ENCODE measurements at places on chromosomes 1 and 21.

DNA sequence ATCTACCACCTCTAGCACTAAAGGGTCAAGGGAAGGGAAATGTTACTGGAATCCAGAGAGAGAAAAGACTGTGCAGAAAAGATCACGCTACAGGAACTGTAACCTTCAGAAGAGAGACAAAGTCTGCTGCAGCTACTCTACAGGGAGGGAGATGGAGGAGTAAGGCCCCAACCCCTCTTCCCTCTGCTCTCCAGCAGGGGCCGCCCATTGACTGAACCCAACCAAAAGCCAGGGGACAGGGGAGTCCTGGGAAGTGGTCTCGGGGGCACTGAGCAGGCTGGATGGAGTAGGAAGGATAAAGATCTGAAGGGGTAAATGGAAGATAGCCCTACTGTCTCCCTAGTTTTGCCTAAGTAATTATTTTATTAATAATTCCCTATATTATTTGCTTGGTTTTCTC, 72.8 kb upstream of the NR5A2 start:
- DNase-seq = no peak

DNA sequence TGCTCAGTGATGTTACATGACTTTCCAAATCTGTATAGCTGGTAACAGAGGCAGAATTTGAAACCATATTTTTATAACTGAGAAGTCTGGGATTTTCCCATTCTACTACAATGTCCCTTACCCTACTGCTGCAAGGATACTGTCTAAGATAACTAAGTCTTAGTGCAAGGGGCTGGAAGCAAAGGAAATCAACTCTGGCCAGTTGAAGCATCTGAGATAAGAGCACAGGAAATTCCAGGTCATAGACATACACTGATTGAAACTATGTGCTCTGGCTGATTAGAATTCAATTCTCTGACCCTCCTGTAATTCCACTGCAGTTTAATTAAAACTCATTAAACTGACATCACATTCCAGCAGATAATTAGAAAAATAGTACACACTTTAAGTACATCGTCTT, 267.7 kb upstream of the C1orf87 start:
- no peak for DNase-seq

GRCh38 chr1:183200451-183200850, 14.4 kb downstream of the LAMC2 start:
- DNase-seq = no peak

- DNase-seq = no peak
These were observed 20.2 kb downstream of the NFYC start for GRCh38 chr1:40711465-40712404.

- DNase-seq = no peak
These were observed 44.1 kb upstream of the KCND3 start for GRCh38 chr1:112033439-112034120.

GRCh38 chr21:31667639-31668038, 8.1 kb downstream of the SOD1 start:
- no peak for DNase-seq

- no peak for DNase-seq
These were observed 78.3 kb downstream of the CLEC20A start for GRCh38 chr1:178418284-178418955.

DNA sequence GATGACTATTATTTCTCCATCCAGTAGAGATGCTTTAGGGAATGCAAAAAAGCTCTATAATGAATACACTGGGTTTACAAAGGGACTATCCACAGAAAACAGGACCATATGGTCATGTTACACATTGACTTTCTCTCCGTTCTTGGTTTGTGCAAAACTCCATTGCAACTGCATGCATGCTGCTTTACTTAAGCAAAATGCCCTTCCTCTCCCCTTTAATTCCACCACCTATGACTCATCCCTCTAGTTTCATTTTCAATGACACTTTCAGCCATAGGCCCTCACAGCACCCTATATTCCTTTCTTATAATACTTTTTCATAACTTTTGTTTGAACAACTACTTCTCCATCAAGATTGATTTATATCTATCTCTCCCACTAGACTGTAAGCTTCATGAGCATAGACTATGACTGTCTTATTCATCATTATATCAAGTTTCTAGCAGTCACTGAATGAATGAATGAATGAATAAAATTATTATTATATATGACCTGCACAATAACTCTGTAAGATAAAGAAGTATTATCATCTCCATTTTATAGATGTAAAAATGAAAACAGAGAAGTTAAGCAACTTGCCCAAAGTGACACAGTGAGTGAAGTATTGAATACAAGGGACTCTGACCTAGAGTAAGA, 248.9 kb downstream of the PLPP3 start:
- DNase-seq = peak; percentile 30

DNA sequence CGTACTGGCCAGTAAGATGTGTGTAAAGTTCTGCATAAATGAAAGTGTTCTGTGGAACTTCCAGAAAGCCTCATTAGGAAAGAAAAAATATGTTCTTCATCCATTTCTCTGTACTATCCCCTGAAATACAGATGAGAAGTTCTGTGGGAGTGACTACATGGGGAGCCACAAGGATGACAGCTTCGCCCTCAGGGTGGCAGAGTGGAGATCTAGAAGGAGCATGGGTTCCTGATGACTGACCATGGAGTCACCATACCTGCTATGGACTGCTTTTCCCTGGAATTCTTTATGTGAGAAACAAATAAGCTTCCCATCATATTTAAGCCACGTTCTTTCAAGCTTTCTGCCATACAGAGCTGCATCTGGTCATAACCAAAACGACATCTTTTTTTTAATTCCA, 113.9 kb upstream of the RGS1 start:
- DNase-seq = no peak

DNA sequence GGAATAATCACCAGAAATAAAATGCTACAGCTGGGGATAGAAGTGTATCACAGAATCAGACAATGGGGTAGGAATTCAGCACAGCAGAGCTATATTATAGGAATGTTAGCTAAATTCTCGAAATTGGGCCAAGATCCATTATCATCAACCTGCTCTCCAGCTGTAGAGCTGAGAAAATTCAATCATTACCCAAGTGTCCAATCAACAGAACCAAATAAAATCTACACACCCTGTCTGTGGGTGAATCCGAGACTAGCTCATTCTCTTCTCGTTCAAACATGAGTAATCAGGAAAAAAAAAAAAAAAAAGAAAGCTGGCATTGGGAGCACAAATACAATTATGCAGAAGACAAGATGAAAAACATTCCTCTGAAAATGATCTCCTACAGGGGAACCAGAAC, 119.2 kb downstream of the CDC7 start:
- no peak for DNase-seq

GRCh38 chr1:181493166-181493565, 9.8 kb downstream of the CACNA1E start:
- DNase-seq = no peak

DNA sequence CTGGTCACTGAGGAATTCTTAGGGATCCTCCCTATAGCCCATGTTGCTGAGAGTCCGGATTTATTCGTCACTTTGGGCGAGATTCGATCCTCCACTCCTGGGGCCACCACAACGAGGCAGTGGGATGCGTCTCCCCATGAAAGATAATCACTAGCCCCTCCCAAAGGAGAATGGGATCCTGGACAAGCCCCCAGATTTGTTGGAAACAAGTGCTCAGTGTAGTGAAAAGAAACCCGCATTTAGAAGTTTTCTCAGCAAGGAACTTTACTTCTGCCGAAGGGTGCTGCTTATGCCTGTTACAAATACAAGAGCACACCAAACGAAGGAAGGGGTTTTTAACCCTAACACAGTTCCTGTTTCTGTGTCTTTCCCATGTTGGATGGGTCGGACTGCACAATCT, 83.3 kb downstream of the ZFYVE9 start:
- no peak for DNase-seq

DNA sequence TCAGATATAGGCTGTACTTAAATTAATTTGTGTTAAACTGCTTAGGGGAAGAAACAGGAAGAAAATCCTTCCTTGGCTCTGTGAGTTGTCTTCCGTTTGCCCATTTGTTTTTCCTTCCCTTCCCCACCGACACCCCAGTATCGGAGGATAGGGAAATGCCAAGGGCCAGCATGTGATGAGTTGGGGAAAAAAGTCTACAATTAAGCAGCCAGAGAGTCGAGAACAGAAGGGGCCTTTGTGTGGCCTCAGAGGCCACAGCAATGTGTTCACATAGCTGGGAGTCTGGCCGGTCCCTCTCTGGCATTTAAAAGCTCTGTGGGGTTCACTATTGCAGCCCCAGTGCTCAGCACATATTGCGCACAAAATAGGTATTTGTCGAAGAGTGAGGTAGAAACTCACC, 489.3 kb downstream of the MATN1 start:
- DNase-seq = no peak

DNA sequence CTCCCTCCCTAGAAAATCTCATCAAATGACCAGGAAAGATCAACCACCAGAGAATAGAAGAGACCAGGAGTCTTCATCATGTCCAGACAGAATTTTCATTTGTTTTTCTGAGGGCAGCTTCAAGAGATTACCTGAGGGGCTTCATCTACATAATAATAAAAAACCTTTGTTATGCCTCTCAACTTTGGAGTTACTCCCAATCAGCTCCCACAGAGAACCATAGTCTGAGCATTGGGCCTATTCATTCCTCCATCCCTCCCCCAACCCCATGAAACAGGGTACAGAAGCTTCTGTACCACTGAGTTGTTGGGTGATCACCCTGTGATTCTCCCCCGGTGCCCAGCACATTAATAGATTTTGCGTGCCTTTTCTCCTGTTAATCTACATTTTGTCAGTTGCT, 53.3 kb upstream of the PRRC2C start:
- no peak for DNase-seq

Data from T-helper 2 cell (primary cell).